Fibroblast of skin of abdomen (primary cell): ENCODE measurements at places on chromosomes 1 and 21.
A peak's percentile ranks its signal among the peaks of the same experiment; 100 is the strongest.

GRCh38 chr21:41562101-41563000, 54.4 kb upstream of the TMPRSS2 start:
- DNase-seq: peak; percentile 33

- DNase-seq: no peak
Measured at GRCh38 chr1:189350983-189351616, 1126.6 kb downstream of the BRINP3 start.

DNA sequence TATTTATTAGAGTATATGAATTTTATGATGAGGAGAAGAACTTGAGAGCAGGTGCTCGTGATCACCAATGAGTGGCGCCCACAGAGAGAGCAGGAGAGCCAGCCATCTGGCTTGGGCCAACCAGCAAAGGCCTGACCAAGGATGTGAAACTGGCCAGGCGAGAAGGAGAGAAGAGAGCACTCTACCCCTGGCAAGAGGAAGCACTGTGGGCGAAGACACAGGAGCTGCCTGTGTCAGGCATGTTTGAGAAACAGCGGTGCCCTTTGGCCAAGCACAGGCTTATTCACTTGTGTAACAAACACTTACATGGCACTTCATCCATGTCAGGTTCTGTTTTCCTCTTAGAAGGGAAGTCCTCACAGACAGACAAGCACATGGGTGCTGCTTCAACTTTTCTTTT, 4.2 kb upstream of the SIPA1L2 start:
- no peak for DNase-seq

DNA sequence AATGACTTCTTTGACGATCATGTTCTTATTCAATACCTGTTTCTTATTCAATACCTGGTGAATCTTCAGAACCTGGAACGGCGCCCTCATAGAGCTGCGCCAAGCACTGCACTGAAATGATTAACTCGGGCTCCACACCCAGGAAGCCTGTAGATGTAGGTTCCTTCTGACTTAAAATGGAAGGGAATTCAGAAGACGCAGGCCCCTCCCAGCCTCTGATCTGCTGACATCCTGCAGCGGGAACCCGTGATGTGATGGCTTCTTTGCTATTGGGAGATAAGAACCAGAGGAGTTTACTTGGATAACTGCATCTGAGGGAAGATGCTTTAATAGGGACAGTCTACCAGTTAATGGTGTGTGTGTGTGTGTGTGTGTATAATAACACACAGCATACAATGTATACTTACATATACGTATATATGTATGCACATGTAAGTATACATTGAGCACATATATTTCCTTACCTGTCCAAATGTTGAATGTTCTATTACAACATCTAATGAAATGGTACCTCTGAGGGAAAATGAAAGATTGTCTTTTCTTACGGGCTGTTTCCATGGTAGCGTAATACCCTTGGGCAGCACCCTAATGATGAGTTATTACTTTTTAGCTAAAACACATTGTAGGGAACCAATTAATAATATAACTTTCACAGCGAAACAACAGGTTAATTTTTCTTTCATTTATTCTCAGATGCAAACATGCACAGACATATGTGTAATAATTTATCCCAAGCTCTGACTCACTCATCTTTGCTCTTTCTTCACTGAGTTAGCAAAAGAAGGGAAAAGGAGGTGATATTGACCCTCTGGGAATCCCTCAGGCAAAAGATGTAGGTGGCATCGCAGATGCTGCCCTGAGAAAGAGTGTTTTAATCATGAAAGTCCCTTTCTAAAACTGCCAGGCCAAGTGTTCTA, 379.8 kb downstream of the SIPA1L2 start:
- DNase-seq: no peak

DNA sequence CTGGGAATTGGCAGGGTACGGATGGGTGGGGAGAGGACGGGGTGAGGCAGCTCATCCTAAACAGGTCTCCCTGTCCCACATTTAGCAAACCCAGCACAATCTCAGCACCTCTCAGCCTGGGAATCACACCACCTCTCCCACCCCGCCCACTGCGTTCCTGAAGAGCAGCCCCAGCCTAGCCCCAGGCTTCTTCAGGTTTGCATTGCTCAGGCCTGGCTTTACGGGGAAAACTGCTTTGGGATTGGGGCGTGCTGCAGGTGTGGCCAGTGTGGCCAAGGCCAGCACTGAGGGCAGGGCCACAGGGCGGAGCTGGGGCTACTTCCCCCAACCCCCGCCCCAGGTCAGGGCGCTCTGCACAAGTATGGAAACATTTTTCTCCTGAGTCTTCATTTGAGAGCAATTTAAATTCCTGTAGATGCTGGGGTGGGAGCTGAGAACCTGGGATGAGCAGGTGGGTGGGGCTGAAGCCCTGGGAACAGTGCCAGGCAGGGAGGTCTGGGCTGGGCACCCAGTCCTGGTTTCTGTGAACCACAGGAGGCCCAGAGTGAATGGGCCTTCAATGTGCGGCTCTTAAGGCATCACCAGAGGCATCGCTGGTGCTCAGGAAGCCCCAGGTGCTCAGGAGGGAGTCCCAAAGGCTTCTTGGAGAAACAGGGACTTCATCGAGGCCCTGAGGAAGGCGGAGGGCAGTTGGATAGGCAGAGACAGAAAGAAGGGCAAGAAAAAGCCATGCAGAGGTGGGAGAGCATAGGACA, 24.1 kb downstream of the TNNT2 start:
- no peak for DNase-seq

- DNase-seq: no peak
Measured at GRCh38 chr1:63640633-63641567, 47.7 kb downstream of the PGM1 start.

DNA sequence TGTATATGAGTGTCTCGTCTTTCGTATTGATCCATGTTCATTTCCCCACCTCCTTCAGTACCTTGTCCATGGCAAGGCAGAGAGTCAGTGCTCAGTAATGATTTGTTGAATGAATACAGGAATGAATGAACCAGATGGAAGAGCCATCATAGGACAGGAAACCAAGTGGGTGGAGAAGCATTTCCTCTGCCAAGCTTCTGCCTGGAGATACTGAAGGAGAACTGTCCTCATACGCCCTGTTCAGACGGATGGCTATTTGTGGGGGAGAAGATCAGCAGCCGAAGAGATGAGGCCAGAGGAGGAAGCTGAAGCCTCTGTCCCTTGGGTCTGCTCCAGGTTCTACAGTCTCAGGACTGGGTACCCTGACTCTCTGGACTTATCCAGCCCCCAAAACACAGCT, 5.8 kb downstream of the FAM43B start:
- no peak for DNase-seq

GRCh38 chr1:24905355-24905978, 24.6 kb downstream of the RUNX3 start:
- DNase-seq: no peak

GRCh38 chr1:110262846-110263631, 52.9 kb downstream of the KCNC4 start:
- DNase-seq: no peak

- DNase-seq: peak; percentile 57
Measured at GRCh38 chr1:54290506-54291184, 90.7 kb downstream of the MRPL37 start.

GRCh38 chr1:54327386-54328065, 78.7 kb downstream of the SSBP3 start:
- peak; percentile 53 for DNase-seq

- peak; percentile 69 for DNase-seq
Measured at GRCh38 chr21:35203093-35203977, 154.2 kb upstream of the RUNX1 start.

DNA sequence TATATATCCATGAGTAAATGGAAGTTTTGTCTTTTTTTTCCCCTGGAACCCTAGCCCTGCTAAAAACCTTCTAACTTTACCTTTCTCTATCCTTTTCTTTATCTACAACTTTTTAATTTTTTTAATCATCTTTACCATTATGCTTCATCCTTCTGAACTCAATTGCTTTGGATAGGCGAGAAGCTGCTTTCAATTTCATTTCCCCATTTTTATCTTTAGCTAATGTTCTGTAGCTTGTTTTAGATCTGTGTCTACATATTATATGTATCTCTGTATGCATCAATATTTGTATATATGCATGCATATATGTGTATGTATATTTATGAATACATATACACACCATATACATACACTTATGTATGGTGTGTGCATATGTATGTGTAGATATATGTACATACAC, 57.4 kb downstream of the PTPRC start:
- DNase-seq: no peak

DNA sequence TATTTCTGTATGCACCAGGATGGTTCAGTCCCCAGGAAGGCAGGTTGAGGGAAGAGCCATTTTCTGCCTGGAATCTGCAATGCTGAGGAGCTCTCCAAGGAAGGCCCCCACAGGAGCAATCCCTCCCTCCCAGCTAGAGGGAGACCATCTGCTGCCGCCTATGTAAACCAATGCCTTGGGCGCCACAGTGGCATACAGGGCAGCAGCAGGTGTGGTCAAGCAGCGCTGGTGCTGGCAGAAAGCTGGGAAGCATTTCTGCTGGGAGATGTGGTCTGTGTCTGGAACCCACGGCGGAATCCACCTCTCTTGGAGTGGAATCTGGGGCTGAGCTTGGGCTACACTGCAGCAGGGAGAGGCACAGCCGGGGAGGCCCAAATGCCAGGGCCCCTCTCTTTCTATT, 283.3 kb downstream of the RRAGC start:
- no peak for DNase-seq

GRCh38 chr1:178702146-178702545, 22.9 kb upstream of the RALGPS2 start:
- peak; percentile 76 for DNase-seq
